ENCODE measurements at places on chromosomes 2 and 18.

DNA sequence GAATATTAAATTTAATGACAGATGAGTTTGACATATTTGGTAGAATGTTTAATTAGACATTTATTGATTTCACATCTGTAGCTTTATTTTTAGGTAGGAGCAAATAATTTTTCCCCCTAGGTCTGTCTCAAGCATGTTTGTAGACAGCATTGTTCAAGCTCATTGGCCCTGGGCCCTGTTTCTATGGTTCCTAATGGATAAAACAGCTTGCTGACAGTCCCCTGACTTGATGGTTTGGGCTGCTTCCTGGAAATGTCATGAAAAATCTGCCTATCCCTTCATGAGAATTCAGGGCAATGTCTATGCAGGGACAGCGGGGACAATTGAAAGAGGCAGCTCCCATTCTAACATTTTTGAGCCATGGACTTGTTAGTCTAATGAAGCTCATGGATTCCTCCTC, 14.6 kb upstream of the MEP1B start:
- no peak for DNase-seq

GRCh38 chr2:157919181-157919580, 43.1 kb upstream of the ACVR1 start:
- DNase-seq, result no peak

- no peak for DNase-seq
These were observed 743.8 kb downstream of the DSC3 start for GRCh38 chr18:30298769-30299168.

DNA sequence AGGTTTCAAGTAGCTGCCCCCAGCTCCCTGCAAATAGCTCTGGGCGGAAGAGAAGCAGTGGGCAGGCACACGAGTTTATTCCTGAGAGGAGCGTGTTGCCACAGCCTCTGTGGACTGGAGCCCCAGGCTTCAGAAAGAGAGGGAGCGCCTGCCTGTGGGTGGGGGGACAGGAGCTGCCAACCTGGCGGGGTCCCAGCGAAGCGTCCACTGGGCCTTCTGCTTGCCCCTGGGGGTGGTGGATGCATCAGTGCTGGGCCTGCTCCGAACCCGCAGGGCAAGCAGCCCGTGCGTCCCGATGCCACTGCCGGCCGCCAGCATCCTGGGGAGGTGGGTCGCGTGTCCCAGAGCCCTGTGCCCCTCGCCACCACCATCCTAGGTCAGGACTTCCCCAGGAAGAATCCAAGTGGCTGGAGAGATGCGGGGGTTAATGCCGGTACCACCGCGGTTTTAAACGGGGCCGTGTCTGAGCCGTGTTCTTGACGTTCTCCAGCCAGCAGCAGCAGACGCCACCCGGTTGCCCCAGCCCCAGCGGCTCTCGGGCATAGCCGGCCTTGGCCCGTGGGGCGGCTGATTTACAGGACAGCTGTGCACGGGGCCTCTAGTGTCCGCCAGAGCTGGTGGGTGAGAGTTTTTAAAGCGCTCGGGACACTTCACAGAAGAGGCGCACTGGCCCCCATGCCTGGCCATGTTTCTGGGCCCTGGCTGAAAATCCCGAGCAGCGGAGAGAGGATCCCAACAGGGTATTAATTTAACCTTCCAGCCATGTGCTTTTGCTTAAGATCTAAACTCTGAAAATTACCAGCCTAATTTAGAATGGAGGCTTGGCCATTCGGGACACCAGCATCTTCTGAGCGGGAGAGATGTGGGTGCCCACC, 84.7 kb downstream of the NFATC1 start:
- DNase-seq, result no peak

GRCh38 chr2:37984176-37984575, 59.1 kb downstream of the RMDN2 start:
- DNase-seq, result no peak

DNA sequence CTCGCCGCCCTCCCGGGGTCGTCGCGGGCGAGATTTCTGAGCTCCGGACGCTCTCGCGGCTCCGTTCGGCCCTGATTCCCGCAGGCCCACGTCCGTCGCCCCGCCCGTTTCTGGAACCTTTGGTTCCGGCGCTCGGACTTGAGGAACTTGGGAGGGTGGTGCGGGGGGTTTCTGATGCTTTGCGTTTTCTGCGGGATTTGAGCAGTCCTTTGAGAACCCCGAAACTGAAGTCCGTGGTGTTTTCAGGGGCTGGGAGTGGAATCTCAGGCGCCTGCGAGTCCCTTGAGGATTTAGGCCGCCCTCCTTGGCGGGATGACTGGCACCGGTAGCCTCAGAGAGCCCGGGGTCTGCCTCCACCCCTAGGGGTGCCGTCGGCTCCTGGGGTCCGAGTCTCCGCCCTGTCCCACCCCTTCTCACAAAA, 336 bp downstream of the THNSL2 start:
- DNase-seq, result no peak

- DNase-seq, result no peak
These were observed 36.7 kb upstream of the BMP10 start for GRCh38 chr2:68907920-68908253.

DNA sequence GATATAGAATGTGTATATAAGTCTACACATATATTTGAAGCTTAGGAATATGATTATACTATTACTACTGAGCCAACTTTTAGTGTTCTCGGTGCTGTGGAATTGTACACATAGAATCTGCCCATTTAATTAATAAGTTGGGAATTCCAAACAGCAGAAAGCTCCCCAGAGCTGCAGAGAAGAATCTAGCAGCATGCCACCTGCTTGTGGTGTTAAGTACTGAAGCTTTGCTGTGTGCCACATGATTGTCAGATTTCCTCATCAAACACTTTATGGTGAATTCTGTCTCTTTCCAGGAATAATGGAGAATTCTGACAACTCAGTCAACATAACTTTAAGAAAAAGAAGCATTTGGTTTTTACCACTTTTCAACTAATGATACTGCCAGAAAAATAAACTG, 117.8 kb downstream of the WDSUB1 start:
- DNase-seq, result peak; percentile 52

- DNase-seq, result peak; percentile 79
These were observed 100.9 kb downstream of the WDSUB1 start for GRCh38 chr2:159185401-159186130.

- DNase-seq, result no peak
These were observed 242.2 kb downstream of the CDH20 start for GRCh38 chr18:61575419-61575818.

- no peak for DNase-seq
These were observed 566 bp downstream of the GATA6 start for GRCh38 chr18:22169889-22170420.

DNA sequence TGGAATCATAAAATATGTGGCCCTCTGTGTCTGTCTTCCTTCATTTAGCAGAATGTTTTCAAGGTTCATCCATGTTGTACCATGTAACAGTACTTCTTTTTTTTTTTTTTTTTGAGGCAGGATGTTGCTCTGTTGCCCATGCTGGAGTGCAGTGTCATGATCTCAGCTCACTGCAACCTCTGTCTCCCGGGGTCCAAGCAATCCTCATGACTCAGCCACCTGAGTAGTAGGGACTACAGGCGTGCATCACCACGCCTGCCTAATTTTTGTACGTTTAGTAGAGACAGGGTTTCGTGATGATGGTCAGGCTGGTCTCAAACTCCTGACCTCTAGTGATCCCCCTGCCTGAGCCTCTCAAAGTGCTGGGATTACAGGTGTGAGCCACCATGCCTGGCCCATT, 31.2 kb downstream of the RAB1A start:
- DNase-seq, result no peak

DNA sequence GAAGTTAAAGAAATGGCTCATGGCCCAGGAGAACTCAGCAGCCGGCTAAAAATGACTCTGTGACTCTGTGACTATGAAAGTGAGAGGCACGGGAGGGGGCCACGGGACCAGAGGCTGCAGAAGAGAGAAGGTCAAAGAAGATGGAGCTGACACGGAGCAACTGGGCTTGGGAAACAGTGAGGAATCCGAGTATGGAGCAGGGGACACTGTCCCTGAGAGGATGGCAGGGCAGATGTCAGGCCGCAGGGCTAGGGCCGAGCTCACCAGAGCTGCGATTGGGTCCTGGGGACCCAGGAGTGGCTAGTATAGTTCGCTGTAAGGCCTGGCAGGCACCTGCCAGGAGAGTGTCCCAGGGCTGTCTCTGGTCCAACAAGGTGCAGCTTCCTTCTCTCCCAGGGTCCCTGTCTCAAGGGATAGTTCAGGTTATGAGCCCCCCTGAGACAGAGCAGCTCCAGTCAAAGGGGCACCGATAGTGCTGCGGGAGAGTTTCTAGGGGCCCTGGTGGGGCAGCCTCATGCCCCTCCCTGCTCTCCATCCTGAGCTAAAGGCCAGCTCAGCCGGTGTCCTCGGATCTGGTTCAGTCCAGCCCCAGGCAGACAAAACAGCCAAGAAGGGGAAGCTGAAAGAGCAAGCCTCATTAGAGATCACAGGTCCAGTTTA, 42.7 kb downstream of the CIB4 start:
- DNase-seq, result no peak

DNA sequence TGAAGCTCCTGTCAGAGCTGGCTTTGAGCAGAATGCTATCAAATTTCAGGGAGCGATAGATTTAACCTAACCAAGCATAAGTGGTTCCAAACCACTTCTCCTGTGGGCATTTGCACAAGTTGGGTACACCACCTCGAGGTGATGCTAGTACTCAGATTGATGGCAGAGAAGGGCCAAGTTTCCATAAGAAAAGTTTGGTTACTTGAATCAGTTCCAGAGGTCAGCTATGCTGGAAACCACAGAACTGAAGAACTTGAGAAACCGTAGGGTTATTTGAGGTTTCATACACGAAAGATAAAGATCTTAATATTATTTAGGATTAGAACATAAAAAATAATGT, 238.2 kb upstream of the SOX11 start:
- no peak for DNase-seq

- DNase-seq, result no peak
These were observed 18.0 kb upstream of the SAG start for GRCh38 chr2:233289648-233290047.

- no peak for DNase-seq
These were observed 144.3 kb upstream of the MAP3K20 start for GRCh38 chr2:172931256-172931894.

DNA sequence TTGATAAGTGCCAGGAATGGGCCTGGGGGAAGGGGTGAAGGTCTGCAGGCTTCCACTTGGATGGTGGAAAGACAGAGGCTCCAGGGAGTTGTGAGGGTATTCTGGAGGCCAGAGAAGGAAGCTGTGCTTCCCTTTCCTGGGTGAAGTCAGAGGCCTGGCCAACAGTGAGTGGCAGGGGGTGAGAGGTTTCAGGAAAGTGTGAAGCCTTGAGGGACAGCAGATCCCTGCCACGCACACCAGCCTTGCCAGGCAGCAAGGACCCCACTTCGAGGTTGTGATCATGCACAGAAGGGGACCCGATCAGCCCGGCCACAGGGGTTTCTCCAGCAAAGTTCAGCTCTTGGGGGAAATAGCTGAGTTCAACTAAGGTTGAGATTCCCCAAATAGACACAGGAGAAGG, 66.5 kb downstream of the SMAD7 start:
- DNase-seq, result no peak

DNA sequence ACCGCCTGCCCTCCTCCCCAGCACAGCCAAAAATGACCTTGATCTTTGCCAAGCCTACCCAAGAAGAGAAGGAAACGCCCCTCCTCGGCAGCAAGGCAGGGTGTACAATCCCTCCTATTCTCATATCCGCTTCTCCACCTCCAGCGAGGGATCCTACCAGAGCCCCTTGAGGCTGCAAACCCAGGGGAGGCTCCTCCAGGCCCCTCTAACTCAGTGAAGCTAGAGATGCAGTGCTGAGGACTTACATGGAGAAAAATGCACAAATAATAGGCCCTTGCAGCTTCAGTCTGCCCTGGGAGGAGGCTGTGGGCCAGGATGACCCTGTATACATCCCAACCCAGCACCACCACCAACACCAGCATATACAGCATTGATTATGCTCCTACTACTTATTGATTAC, 46.9 kb upstream of the POMC start:
- DNase-seq, result no peak

GRCh38 chr18:43060020-43060419, 55.5 kb downstream of the RIT2 start:
- no peak for DNase-seq

GRCh38 chr2:180061085-180061484, 54.0 kb upstream of the CWC22 start:
- DNase-seq, result no peak

GRCh38 chr2:12718015-12718671, 1.4 kb downstream of the TRIB2 start:
- no peak for DNase-seq

DNA sequence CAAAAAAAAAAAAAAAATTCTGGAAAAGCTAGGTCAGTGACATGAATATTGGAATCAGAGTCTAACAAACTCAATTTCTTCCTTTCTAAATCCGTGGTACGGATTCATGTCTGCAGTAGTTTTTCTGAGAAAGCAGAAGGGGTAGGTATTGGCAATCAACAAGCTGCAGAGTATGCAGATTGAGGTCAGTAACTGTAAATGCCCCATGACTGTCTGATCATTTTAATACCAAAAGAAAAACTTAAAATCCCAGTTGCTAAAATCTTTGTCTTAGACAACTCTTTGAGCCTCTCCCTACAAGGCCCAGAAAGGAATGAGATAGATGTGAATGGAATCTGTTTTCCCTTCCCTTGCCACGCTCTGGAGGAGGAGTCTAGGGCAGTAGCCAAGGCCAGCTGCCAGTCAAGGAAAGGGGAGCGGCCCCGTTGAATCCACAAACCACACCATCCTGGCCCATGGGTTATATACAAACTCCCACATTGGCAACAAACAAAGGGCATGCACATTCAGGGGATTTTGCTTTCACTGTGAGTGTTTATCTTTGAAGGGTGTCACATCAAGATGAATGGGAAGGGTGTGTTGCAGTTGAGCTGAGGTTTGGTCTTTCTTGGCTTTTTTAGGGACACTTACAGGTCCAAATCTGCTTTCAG, 6.1 kb upstream of the CASP8 start:
- DNase-seq, result no peak

DNA sequence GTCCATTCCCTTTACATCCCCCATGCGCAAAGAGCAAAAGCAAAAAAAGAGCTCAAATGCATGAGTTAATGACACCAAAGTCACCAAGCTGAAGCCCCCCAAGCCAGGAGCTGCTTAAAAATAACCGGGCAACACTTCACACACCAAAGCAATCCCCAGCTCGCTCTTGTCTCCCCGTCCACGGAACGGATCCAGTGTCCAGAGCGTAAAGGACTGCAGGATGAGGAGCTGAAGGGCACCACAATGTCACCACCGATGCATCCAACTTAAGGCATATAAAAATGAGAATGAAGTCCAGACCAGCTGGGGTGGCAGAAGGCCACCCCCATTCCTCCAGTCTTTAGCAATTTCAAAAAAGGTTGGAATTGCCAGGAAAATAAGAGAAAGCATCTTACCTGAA, 8.7 kb downstream of the SMAD7 start:
- no peak for DNase-seq

All from hematopoietic multipotent progenitor cell treated with erythropoietin and hydrocortisone succinate and interleukin-3 and kit ligand, for 17 days (in vitro differentiated cells).